ENCODE measurements at places on chromosomes 5 and 9. TPM values are rescaled to one million over a fixed set of nuclear protein-coding genes. Genes with fewer than 3 reads are reported as not detected.

DNA sequence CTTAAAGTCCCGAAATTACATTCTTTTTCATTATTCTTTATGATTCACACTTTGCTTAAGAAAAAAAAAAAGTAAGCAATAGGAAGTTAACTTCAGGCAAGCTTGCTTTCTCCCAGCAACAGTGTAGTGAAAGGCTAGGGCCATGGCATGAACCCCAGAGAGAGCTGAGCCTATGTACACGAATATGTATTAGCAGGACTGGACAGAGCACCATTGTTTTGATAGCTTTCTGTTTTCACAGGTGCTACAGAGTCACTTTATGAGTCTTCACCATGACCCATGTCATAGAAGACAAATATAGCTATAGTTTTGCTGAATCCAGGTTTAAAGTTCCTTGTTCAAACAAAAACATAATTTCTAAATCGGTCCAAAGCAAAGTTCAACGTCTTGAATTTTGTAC lies 199.2 kb downstream of the ADAMTSL1 start:
- DNase-seq: no peak

DNA sequence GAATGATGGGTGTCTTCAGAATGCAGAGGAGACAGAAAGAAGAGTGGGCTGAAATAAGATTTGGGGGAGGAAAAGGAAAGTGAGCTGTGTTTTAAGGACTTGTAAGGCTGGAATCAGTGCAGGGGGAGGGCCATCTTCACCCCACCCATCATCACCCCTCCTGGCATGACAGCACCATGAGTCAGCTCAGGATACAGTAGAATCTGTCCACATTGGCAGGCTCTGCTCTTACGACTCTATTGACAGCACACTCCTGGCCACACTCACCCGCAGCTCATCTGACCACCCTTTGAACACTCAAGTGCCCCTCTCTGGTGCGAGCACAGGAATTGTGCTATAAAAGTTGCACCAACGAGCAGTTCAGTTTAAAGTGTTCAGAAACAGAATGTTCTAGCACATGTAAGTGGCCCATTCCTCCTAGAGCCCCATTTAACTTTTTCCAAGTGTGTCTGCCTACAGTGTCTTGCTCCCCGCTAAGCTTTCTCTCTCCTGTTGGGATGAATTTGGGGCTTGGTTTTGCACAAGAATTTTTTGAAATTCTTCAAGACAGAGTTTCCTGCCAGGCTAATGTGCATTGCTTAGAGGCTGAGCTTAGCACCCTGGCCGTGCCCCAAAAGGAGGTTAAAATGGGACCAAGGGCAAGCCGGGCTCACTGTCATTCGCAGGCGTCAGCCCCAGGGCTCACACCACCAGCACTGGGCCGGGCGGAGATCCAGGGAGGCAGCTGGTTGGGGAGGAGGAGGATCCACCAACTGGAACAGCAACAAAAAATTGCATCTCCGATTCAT lies 12.0 kb downstream of the ADRA1B start:
- no peak for DNase-seq

DNA sequence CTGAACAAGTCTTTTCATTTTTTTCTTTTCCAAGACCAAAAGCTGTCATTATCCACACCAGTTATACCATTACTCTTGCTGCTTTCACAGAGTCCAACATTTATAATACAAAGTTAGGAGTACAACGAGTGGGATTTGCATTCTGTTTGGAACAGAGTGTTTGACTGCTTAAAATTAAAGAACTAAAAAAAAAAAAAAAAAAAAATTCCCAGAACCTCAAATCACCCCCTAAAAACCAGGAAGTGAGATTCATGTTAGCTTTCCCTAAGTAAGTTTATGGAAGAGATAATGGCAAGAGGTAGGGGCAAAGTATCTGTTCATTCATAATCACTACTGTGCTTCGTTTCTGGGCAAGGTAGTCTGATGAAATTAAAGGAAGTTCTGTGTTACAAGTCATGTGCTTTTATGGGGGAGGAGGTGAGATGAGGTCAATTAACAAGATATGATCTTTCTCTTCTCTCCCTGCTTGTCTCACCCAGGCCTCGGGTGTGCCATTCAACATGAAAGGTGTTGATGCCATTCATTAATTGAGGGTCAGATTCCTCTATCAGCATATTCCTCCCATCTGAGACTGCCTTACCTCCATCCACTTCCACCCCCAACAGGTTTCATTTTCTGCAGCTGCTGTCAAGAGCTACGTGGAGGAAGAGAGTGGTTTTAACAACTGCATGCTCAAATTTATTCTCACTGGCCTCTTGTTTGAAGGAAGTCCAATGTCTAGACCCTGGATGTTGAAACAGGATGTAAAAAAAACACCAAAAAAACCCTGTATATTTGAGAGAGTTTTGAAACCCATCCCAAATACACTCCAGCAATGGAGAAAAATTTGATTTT lies 58.1 kb downstream of the MARCHF3 start:
- DNase-seq: no peak

DNA sequence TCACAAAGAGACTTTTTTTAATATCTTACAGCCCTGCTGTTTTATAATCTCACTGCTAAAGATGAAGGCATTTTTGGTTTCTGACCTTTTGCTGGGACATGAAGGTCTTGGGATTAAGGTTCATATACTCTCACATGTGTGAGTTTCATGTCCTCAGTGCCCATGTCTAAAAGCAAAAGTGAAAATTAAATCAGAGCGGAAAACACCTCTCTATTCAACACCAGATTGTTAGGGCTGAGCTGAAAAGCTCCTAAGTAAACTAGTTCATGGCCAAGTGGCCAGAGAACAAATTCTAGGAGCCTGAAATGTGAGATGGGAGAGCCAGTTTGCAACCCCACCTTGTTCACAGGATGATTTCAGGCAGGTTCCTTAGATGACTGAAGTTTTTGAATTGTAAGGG lies 110.9 kb downstream of the GRIA1 start:
- DNase-seq: no peak

- DNase-seq: no peak
These were observed 10.4 kb upstream of the DEPDC1B start for GRCh38 chr5:60710362-60710761.

- no peak for DNase-seq
These were observed 29.5 kb downstream of the GNAQ start for GRCh38 chr9:78001946-78002731.

DNA sequence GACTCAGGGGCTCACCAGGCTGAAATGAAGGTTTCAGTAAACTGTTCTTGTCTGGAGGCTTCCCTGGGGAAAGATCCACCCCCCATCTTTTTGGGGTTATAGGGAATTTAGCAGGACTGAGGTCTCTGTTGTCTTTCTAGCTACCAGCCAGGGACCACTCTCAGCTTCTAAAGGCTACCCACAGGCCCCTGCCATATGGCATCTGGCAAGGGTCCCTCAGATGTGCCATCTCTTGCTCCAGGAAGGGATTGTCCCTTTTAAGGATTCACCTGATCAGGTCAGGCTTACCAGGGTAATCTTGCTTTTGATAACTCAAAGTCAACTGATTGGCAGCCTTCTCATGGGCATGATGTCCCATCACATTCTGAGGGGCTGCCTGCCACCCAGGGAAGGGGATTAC lies 65.0 kb downstream of the NSUN2 start:
- DNase-seq: no peak

GRCh38 chr5:79546782-79547428 lies 33.0 kb upstream of the HOMER1 start:
- DNase-seq: no peak

GRCh38 chr5:81556809-81557208 lies 162.9 kb upstream of the ACOT12 start:
- DNase-seq: no peak

- no peak for DNase-seq
These were observed 63.6 kb upstream of the C5orf63 start for GRCh38 chr5:127136908-127137307.

GRCh38 chr5:60101573-60101972 lies 208.0 kb upstream of the PDE4D start:
- no peak for DNase-seq

- DNase-seq: no peak
These were observed 214.0 kb downstream of the ENC1 start for GRCh38 chr5:74426506-74426905.

- DNase-seq: no peak
These were observed 44.8 kb downstream of the VCAN start for GRCh38 chr5:83516377-83516776.

DNA sequence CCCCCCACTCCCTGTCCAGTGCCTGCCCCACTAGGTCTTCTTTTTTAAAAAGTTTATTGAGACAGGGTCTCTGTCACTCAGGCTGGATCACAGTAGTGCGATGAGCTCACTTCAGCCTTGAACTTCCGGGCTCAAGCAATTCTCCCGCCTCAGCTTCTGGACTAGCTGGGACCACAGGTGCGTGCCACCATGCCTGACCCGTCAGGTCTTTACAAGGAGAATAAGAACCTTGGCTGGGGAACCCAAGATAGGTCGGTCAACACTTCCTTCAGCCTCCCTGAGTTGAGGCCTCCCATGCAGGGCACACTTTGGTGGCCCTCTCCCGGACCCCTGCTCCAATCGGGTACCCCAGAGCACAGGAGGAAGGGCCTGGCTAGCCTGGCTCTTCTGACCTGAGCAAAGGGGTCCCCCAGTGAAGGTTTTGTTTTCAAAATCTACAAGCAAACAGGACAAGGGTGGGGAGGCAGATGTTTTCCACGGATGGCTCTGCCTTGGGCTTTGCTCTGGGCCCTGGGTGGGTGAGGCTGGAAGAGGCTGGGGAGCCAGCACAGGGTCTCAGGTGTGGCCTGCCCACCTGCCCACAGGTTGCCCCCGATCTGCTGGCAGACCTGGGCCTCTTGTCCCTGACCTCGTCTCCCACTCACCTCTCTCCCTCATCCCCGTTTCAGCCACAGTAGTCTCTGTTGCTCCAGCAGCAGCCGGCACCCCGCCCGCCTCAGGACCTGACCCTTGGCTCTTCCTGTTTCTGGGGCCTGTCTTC lies 108.7 kb upstream of the PHYKPL start:
- DNase-seq: no peak

DNA sequence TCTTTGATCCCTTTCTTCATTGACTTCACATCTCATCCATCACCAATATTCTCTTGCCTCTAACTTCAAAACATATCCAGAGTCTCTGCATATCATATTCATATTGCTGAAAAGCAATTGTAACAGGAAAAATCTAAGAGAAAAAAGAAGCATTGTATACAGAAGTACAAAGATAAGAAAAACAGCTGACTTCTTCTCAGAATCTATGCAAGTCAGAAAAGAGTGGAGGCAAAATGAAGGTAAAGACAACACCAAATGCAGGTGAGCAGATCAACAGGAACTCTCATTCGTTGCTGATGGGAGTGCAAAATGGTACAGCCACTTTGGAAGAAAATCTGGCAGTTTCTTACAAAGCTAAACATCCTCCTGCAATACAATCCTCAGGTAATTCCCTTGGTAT lies 155.6 kb downstream of the PHF2 start:
- no peak for DNase-seq

DNA sequence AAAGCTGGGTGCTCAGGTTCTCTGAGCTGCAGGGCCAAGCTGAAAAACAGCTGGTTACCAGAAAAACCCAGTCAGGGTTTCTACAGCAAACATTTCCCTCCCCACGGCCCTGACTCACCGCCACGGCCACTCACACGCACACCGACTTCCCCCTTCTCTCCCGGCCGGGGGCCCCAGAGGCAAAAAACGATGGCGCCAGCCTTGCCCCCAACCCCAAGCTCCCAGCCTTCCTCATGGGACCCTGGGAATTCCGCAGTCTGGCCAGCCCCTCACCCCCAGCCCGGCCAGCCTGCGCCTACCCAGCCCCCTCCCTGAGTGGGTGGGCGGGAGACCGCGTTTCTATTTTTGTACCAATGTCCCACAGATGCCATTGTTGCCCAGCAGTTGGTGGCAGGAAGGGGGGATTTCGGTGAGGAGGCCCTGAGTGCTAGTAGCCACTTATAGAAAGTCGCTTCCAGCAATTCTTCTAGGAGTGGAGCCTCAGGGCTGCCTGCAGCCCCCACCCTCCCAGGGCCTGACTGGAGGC lies 18.4 kb downstream of the ENG start:
- no peak for DNase-seq

DNA sequence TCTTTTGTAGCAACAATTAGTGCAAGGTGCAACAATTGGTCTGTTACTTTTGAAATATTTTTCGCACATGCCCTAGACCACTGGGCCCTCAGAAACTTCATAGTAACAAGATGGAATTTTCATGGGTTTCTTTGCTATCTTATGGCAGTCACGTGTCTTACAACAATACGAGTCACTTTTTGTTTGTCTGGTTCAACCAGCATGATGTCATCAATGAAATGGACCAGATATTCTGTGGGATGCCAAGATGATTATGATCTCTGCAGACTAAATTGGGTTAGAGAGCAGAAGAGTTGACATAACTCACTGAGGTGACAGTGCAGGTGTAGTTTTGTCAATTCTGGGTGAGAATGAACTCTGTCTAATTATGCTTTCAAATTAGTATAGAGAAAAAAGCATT lies 239.6 kb upstream of the RIOK2 start:
- no peak for DNase-seq

- DNase-seq: no peak
These were observed 324.2 kb upstream of the NUDT12 start for GRCh38 chr5:103886826-103887225.

DNA sequence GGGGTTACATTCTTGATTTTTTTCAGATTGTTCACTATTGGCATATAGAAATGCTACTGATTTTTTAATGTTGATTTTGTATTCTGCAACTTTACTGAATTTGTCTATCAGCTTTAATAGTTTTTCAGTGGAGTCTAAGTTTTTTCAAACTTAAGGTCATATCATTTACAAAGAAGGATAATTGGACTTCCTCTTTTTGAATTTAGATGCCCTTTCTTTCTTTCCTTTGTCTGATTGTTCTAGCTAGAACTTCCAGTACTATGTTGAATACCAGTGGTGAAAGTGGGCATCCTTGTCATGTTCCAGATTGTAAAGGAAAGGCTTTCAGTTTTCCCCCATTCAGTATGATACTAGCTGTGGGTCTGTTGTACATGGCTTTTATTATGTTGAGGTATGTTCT lies 49.3 kb downstream of the SREK1 start:
- DNase-seq: no peak

Gene CRHBP
- 0.58 TPM for total RNA-seq

Gene MAN1B1
- total RNA-seq: 118 TPM

Gene CCDC180
- 3.4 TPM for total RNA-seq

Gene FOXD4L6
- not detected for total RNA-seq

Gene KCNN2
- total RNA-seq: 7.5 TPM

Gene OR1Q1
- not detected for total RNA-seq

Gene RASGRF2
- 15.8 TPM for total RNA-seq

Gene ZNF454
- 1.3 TPM for total RNA-seq

Gene ANXA2R
- 11.2 TPM for total RNA-seq
